ENCODE measurements at places on chromosomes 7 and 10.

GRCh38 chr10:77163670-77164348, 473.8 kb downstream of the KCNMA1 start:
- no peak for DNase-seq

DNA sequence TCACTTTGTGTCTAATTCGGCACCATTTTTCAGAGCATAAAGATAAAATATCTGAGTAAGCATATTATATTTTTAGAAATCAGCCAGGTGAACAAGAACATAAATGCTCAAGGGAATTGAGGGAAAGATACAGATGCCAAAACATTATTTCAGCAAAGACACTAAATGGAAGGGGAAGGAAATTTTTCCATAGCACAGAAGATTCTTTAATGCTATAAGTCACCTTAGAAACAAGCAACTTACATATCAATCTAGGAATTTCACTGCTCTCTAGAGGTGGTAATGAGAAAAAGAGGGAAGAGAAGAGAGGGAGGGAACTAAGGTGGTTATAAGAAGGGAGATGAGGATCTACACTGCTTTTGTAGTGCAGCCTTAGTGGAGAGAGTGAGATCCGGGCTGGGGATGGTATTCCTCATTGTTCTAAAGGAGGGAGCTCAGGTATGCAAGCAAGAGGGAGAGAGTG, 20.4 kb downstream of the ZNF365 start:
- no peak for DNase-seq

GRCh38 chr7:152312316-152312715, 123.5 kb downstream of the KMT2C start:
- no peak for DNase-seq

DNA sequence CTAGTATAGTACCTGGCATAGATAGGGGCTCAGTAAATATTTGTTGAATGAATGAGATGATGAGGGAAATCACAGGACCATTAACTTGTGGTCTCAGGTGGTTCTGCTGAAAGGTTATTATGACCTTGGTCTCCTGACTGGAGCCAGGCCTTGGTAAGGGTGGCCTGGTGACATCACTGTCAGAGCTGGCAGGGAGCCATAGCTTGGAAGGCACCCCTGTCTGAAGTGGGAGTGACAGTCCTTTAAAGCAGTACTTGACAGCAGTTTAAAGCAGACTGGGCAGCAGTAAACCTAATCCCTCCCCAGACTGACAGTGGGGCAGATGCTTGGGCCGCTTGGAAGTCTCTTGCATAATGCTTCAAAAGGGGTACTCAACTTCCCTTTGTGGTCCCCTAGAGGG, 13.4 kb downstream of the DPCD start:
- DNase-seq = no peak

GRCh38 chr10:117782276-117782675, 239.7 kb downstream of the EMX2 start:
- no peak for DNase-seq

DNA sequence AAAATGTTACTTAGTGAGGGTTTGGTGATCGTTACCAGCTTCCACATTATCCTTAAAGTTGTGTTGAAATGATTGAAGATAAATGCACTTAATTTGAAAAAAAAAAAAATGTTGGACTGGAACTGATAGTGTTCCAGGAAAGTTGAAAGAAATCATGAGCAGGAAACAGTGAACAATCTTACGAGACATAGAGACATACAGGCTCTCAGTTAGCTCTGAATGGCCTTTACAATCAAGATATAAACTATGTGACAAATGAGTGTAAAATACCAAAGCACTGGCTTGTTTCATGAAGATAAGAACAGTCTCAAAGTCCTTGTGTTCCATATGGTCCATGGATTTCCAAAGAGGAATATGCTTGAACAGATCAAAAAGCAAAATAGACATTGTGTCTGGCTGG, 430.1 kb upstream of the ETV1 start:
- no peak for DNase-seq

DNA sequence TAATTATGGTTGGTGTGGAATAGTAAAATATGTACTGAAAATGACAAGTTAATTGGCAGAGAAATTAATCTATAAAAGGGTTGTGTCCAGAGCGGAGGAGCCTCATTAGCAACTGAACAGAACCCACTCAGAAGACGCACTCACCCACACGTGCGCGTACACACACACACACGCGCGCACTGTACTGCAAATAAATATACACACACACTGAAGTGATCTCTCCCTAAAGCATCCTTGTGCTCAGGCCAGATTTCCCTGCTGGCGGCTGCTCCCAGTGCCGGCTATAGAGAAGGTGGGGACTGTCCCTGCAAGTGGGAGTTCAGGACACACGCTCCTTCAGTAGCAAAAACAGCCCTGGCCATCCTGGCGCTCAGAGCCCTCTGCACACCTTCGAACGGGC, 85.2 kb downstream of the CHST15 start:
- DNase-seq = no peak

GRCh38 chr10:52993109-52993508, 220.5 kb upstream of the MBL2 start:
- no peak for DNase-seq

GRCh38 chr7:2514473-2515423, 4.8 kb upstream of the LFNG start:
- no peak for DNase-seq

DNA sequence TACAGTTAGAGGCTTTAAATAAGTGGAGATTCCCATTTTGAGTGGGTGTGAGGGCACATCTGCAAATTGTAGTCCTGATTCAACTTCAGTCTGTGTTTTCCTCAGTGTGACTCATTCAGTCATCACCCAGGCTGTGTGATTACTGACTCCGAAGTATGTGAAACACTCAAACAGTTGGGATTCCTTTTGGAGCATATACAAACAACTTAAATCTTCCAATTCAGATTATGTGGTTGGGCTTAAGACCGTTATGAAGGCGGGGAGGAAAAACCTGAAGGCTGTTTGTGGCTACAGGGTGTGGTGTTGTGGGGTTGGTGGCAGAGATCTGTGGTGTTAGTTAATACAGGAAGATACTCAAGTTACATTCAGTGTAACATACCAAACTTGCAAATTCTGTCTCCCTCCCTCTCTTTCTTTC, 259.7 kb upstream of the FERD3L start:
- no peak for DNase-seq

DNA sequence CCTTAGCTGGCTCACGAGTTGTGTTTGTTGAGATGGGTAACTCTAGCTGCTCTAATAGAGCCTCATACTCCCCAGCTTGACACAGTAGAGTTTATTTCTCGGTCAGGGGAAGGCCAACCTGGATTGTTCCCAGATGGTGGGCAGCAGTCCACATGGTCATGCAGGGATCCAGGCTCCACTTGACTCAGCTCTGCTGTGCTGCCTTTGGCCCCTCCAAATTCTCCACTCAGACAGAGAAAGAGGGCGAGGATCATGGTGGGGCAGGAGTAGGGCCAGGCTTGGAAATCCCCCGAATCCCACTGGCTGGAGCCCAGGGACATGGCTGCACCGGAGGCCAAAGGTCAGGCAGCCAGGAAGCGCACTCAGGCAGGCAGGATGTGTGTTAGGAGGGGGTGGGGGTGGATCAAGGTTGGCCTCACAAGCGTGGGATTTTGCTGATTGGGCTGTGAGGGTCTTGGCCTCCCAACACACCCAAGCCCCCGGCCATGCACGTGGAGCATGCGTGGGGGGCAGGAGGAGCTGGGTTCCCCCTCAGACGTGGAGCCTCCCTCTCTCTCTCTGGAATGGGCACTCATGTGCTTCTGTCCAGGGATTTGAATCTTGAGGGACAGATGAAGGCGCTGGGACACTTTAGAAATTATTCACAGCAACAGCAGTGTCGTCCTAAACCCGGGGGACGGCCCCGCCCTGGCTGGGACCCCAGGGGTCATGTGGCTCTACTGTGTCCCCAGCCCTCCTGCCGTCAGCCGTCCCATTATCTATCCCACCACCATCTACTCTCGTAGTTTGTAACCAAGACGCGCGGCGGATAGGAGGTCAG, 44.8 kb downstream of the PDGFA start:
- DNase-seq = no peak

DNA sequence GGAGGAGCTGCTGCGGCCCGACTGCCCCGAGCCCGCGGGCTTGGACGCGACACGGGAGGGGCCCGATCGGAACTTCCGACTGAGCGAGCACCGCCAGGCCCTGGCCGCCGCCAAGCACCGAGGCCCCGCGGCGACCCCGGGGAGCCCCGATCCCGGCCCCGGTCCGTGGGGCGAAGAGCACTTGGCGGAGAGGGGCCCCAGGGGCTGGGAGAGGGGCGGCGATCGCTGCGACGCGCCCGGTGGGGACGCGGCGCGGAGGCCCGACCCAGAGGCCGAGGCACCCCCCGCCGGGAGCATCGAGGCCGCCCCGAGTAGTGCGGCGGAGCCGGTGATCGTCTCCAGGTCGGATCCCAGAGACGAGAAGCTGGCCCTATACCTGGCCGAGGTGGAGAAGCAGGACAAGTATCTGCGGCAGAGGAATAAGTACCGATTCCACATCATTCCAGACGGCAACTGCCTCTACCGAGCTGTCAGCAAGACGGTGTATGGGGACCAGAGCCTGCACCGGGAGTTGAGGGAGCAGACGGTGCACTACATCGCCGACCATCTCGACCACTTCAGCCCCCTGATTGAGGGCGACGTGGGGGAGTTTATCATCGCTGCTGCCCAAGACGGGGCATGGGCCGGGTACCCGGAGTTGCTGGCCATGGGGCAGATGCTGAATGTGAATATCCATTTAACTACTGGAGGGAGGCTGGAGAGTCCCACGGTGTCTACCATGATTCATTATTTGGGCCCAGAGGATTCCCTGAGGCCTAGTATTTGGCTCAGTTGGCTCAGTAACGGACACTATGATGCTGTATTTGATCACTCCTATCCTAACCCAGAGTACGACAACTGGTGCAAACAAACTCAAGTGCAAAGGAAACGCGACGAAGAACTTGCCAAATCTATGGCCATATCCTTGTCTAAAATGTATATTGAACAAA, 1.4 kb downstream of the OTUD1 start:
- peak; percentile 15 for DNase-seq

DNA sequence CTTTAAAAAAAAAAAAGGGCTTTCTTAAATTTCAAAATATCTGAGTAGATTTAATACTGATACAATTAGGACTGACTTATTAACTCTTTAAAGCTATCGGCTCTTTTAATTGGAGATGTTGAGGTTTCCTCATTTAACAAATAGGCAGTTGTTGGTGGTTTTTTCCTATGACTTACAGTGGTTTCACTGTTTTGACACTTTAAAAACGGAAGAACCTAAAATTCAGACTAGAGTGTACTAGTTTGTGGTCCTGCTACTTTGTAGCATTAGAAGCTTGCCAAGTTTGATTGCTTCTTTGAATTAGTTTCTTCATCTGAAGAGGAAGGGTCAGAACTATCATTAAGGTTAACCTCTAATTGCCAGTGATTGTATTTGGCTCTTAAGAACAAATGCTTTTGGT, 27.7 kb downstream of the CUL1 start:
- no peak for DNase-seq

GRCh38 chr10:132883391-132883881, 58.9 kb downstream of the CFAP46 start:
- no peak for DNase-seq

GRCh38 chr7:77714195-77714594, 17.9 kb downstream of the RSBN1L start:
- DNase-seq = no peak

GRCh38 chr7:30180718-30181117, 45.9 kb downstream of the MTURN start:
- DNase-seq = no peak

- DNase-seq = no peak
These were observed 123.5 kb downstream of the SORBS1 start for GRCh38 chr10:95437669-95438068.

DNA sequence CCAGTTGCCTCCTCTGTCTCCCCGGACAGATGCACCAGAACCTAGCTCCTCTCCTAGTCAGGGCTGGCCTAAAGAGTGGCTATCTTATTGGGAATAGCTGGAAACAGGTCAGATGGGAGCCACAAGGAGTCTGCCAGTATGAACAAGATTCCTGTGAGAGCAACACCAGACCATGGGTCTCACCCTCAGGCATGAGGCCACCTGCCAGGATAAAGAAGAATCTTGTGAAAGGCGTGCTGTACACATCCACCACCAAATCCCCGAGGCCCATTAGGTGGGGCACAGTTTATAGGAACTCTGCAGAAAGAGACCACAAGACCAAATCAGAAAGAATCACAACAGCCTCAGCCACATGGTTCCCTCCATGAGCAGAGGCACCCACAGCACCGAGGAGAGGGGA, 325.9 kb downstream of the TNS3 start:
- DNase-seq = no peak

DNA sequence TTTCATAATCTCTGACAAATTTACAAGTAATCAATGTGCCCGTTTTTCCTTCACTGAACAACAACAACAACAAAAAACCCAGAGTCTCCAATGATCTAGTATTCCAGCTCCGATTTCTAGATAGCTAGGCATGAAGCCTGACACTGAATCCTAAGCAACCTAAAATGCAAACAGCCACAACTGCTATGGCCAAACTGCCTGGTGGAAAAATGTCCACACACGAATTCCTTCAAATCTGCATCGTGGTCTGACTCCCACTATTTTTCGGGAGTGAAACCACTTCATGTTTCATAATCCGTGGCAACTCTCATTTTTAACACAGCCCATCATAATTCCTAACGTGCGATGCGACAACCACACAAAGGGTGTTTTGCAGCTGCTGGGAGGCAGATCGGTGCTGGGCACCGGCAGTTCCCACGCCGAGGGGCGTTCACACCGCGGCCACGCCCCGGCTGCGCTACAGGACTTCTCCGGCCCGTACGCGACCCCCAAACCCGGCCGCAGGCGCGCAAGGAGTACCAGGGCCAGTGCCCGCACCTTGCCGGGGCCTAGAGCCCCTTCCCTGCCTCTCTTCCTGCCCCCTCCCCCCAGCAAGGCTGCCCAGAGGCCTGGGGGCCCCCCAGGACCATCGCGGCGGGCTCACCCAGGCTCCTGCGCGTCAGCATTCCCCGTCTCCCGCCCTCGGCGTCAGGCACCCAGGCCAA, 814 bp downstream of the RUFY2 start:
- no peak for DNase-seq

- no peak for DNase-seq
These were observed 135.2 kb downstream of the DIP2C start for GRCh38 chr10:554182-554848.

DNA sequence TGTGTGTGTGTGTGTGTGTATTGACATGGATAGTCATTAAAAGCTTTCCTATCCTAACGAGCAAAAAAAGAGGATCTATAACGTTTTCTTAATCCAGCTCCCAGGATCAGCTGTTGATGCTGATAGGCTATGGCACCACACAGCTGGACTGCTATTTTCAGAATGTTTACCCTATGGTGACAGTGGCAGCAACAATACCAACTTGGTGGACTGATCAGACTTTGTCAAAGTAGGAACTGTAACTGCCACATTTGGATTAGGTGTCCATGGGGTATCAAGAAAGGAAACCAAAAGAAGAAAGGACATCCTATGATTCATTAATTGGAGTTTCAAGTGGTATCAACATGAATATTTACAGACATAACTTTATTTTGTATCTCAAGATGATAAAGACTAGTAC, 2.7 kb upstream of the CLEC5A start:
- DNase-seq = no peak

GRCh38 chr7:18727115-18727870, 231.7 kb downstream of the HDAC9 start:
- DNase-seq = no peak
